Kidney tubule cell (primary cell): ENCODE measurements at places on chromosomes 6 and 20.

DNA sequence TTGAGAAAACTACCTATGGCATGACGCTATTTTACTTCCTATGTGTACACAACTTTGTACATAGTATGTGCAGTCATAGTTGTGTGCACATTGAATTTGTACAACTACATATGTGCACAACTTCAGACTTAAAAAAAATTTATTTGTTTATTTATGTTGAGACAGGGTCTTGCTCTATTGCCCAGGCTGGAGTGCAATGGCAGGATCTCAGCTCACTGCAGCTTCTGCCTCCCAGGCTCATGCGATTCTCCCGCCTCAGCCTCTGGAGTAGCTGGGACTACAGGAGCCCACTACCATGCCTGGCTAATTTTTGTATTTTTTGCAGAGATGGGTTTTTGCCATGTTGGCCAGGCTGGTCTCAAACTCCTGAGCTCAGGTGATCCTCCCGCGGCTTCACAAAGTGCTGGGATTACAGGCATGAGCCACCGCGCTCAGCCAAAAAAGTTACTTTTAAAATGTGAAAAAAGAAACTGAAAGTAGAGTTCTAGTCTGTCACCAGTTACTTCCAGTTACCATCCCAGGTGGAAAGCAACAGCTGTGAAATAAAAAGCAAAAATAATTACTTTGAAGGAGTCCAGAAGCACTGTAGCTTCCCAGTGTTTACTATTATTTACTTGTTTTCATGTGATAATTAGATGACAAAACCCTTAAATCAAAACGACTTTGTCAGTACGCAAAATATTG is 1.7 kb upstream of the ZKSCAN8 start:
- no peak for DNase-seq

GRCh38 chr20:60232380-60232779 is 274.2 kb downstream of the CDH26 start:
- DNase-seq, result no peak

- DNase-seq, result peak; percentile 52
These were observed 18.3 kb upstream of the RANBP9 start for GRCh38 chr6:13729891-13730290.

GRCh38 chr6:82507112-82507511 is 143.5 kb downstream of the TPBG start:
- peak; percentile 21 for DNase-seq

- no peak for DNase-seq
These were observed 779.6 kb downstream of the MAFB start for GRCh38 chr20:39909447-39909846.
